ENCODE measurements at places on chromosomes 3 and 15.

GRCh38 chr15:95825208-95825607, 505.3 kb upstream of the NR2F2 start:
- no peak for DNase-seq

GRCh38 chr3:194827486-194827885, 141.8 kb downstream of the FAM43A start:
- no peak for DNase-seq

- DNase-seq, result no peak
Observed at GRCh38 chr3:90095811-90096210, 988.4 kb downstream of the EPHA3 start.

DNA sequence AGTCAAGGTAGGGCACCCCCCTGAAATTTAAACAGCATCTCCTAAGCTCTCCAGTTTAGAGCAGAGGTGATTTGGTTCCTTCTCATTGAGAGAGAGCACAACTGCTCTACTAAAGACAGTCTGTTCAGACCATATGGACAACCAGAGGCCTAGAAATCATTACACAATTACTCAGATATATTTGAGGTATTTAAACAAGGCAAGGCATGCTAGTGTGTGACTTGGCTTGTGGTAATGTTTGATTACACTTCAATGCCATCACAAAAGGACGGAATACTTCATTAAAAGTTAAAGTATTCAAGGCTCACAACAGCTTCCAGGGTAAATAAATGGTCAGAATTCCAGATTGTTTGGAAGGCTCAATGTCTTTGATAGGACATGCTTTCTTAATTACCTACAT, 110.2 kb downstream of the LRTM1 start:
- no peak for DNase-seq

- no peak for DNase-seq
Observed at GRCh38 chr3:108486941-108487340, 23.5 kb downstream of the MYH15 start.

DNA sequence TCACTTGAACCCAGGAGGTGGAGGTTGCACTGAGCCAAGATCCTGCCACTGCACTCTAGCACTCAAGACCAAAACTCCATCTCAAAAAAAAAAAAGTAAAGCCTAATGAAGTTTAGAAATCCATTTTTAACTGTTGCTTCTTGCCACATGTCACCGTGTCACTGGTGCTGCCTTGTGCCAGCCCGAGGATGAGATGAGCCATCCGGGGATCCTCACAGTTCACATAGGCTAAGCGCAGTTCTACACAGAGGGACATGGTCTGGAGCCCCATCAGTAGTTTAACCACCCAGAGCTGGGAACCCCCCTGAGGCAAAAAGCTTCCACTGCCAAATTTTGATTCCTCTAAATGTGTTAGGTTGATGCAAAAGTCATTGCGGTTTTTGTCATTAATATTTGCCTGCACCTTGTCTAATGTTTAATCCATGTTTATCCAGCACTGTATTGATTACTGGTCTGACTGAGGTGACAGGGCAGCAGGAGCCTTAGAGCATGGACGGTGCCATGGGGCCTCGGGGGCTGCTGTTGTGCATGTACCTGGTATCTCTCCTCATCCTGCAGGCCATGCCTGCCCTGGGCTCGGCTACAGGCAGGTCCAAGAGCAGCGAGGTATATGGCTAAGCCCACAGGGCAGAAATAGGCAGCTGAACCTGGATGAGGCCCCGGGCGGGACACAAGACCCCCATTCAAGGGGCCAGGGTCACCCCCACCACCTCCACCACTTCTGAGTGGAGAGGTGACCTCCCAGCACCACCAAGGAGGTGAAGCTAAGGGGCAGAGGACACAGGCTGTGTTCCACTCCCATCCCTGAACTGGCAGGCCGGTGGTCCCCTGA, at the start of gene ITIH1:
Gene ITIH1, plus strand, starts transcription at position 473 of the 832 bp plus-strand sequence. Its CDS starts 17 bp downstream, at position 490.
- no peak for DNase-seq

DNA sequence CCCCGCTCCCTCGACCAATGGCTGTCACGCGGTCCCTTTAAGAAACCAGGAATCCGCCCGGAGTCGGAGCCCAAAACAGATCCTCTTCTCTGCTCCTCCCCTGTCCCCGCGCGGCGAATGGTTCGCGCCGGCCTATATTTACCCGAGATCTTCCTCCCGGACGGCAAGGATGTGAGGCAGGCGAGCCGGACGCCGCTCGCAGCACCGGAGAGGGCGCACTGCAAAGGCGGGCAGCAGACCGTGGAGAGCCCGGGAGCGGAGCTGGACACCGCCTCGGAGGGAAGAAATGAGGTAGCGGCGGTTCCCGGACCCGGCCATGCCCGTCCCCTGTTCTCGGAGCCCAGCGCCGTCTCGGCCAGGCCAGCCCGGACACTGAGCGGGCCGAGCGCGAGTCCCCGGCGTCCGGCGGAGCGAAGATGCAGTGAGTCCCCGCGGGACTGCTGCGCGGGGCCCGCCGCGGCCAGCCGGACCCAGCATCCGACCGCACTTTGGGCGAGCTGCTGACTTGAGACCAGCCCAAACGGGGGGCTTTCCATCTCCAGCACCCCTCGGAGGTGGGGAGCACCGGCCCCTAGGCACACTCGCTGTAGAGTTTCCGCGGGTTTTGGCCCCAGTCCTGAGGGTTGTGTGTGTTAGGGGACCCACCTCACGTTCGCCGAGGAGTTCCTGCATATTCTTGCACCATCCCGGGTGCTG, at the start of gene FAM43A:
Gene FAM43A, plus strand, starts transcription at position 166 of the 696 bp plus-strand sequence. CDS start 944 bp downstream, outside the sequence.
- peak; percentile 64 for DNase-seq

- DNase-seq, result no peak
Observed at GRCh38 chr3:196177967-196178366, 33.2 kb downstream of the ZDHHC19 start.

DNA sequence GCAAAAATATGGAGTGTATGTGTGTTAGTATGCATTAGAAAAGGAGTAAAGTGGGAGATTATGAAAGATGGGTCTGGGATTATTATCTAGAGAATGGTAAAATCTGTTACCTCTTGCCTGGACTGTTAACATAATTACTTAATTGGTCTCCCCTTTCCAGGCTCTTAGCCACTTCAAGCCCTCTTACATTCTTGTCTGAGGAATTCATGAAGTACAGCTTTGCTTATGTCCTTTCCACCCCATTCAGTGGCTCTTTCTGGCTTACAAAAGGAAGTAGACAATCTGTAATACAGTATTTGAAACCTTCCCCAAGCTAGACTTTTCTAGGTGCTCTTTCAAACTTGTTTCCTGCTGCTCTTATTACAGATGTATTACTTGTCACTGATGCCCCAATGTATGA, 129.8 kb downstream of the MBNL1 start:
- no peak for DNase-seq

- DNase-seq, result no peak
Observed at GRCh38 chr3:50652709-50653108, 22.0 kb upstream of the DOCK3 start.

Data from esophagus squamous epithelium (tissue), 5 donors.